Aorta (tissue), 5 donors: ENCODE measurements at places on chromosomes 5 and 9. TPM values are rescaled to one million over a fixed set of nuclear protein-coding genes. Genes with fewer than 3 reads are reported as not detected.

The RASEF gene
- total RNA-seq: 0.06 TPM

DNA sequence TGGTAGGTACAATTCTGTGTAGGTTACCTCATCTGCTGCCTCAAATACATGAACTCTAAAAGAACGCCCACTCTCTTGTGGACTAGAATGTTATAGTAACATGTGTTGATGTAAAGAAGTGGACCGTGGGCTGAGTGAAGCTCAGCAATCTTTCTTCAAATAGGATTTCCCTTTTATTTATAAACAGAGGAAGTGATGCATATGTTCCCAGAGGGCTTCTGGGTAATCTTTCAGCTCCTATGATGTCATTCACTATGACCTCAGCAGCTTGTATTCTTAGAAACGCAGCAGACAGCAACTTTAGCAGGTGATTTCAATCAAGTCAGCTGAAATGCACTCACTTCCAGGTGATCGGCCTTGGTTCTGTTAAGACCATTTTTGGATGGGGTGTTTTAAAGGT lies 14.4 kb downstream of the F2RL2 start:
- no peak for DNase-seq

The HACD4 gene
- 6.8 TPM for total RNA-seq

DNA sequence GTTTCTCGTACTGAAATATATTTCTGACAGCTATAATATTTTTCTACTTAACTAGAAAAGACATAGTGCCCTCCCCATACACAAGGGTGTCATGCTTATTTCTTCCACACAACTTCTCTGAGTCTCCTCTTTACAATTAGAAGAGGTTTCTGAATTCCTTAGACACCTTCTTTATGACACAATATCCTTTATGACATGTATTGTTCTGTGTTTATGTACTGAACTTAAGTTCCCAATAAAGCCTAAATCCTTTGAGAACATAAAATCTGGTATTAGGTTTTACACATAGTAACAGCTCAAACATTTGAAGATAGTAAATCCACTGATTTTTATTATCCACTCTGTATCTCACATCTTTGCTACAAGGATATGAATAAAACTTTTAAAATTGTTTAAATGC lies 32.5 kb downstream of the GRAMD2B start:
- DNase-seq: no peak

DNA sequence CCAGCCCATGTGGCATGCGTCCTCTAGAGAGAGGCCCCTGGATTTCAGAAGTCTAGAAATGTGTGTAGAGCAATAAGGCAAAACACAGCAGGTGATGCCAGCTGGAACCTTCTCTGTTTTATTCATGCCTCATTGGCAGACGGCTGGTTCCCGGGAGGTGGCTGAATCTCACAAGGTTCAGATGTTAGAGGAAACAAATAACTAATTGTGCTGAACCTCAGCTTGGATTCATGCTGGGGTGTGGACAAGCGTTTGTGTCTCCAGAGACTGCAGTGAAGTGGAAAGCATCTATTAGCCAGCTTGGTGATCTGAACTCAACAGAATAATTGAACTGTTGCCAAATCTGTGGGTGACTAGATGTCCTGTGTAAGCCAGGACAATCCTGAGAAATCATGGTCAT lies 131.1 kb upstream of the NR4A3 start:
- no peak for DNase-seq

DNA sequence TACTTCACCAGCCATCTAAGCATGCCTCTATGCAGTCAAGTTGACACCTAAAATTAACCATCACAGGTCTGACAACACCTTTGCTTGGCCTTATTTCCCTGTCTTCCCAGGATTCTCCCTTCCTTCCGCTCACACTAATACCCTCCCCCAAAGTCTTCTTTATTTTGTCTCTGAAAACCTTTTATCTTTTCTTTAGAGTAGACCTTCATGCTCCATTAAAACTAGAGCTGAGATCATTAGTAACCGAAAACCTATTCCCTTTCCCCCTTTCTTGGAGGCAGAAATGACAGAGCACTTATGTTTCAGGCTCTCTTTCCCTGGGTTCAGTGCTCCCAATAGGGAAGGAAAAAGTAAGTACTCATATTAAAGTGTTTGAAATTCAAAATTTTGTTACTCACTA lies 423.8 kb downstream of the YTHDC2 start:
- DNase-seq: no peak

The DAB2 gene
- 119 TPM for total RNA-seq

The PCDHGA11 gene
- total RNA-seq: 7.1 TPM

DNA sequence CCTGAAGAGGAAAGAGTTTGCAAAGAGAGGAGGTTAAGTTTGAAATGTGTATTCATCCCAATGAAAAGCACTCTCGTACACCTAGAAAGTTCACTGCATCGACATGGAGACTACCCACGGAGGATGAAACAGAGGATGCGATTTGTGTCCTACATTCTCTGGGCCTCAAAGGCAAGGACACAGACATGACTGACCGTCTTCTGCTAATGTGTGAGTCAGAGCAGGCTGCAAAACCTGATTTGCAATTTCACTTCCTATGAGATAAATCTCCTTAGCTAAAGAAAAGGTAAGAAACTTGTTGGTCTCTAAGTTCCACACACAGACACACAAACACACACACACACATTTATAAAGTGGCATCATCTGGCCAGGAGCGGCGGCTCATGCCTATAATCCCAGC lies 98.6 kb downstream of the GNAQ start:
- no peak for DNase-seq

The FAM78A gene
- total RNA-seq: 6.3 TPM

DNA sequence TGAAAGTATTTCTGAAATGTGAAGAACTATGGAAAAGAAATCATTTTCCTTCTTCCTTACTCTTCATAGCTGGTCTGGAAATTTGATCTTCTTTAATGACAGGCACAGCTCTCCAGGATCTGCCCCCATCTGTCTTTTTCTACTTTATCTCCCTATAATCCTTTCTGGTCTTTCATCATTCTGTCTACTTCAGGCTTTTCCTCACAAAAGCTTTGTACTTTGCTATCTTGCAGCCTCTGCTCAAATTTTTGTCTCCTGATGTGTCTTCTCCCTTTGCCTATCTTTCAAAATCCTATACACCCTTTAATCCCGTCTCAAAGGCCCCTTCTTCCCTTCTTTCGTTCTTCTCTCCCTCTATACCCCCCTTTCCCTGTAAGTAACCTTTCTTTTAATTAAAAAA lies 114.9 kb upstream of the ATP10B start:
- no peak for DNase-seq

The IFNA21 gene
- total RNA-seq: not detected

DNA sequence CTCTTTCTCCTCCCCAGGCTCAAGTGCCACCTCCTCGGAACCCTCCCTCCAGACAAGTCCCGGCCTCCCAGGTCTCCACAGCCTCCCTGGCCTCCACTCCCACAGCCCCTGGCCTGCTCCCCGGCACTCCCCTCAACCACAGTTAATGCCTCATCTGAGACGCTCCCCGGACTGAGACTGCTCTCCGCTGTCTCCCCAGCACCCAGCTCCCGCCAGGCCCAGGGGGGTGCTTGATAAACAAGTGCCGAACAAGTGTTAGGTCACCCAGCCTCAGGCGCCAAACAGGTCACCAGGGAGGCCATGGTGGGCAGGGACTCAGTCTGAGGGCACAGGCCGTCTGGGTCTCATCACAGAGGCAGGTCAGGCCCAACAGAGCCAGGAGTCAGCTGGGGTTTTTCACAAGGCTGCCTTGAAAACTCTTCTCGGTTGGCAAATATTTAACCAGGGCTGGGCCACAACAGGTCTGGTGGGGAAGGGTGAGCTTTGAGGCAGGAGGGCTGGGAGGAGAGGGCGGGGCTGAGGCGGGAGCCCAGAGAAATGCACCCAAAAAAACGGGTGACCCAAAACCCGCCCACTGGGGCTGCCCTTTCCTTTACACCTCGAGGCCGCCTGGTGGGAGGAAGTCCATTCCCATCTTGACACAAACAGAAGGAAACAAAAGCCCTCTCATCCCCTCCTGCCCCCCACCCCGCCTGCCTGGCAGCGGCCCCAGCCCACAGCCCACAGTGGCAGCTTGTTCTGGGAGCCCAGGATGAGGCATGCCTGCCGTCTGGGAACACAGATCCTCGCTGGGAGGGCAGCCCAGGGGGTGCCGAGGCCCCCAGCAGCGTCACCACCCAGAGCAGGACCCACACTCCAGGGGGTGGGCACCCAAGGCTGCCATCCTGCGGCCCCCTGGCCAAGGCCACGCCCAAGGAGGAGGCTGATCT lies 66.6 kb upstream of the STXBP1 start:
- DNase-seq: peak; percentile 80

DNA sequence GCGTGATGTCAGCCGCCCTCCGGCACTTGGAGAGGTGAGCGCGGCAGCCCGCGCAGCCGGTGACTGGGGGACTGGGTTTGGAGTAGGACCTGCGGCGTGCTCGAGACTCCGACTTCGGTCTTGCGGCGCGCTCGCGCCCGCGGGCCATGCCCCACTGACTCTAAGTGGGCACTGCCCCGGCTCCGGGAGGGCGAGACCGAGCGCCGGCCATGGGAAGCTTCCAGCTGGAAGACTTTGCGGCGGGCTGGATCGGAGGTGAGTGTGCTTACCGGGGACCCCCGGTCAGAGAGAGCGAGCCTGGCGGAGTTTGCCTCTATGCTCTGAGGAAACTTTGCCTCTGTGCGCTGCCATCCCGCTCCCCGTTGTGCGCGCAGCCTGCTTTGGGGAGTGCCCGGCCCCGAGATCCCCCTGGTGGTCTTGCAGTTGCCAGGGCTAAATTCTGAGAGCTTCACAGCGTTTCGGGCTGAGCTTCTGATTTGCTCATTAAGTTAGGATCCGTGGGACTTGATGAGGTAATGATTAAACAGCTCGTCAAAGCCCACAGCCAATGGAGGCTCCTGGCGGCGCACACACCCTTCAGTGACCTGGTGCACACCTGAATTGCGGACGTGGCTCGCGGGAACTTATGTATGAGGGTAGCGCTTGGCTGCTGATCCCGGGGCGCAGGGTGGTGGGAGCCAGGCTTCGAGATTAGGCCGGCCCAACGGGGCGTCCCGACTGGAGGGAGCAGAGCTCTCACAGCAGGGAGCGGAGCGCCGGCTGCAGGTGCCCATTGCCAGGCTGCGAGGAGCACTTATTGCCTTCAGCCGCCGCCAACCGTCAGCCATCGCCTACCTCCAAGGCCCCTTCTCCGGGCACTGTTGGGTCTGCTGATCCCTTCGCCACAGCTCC lies at the start of gene SLC25A48:
SLC25A48 (plus strand) TSS at position 25 of the 891 bp plus-strand sequence; CDS start at position 210, 185 bp downstream.
- peak; percentile 79 for DNase-seq

GRCh38 chr9:26181836-26182235 lies 503.6 kb upstream of the TUSC1 start:
- DNase-seq: no peak

- DNase-seq: no peak
These were observed 8.9 kb upstream of the ZNF483 start for GRCh38 chr9:111516061-111516465.

The SPATA31C2 gene
- total RNA-seq: not detected

GRCh38 chr5:131928957-131929356 lies 16.5 kb downstream of the MEIKIN start:
- DNase-seq: no peak

- DNase-seq: no peak
These were observed 581 bp upstream of the C9orf40 start for GRCh38 chr9:74953235-74953751.

- DNase-seq: no peak
These were observed 166.6 kb downstream of the CDK5RAP2 start for GRCh38 chr9:120413121-120414048.

- peak; percentile 88 for DNase-seq
These were observed 12.1 kb downstream of the OR2V2 start for GRCh38 chr5:181159286-181160151.

- DNase-seq: no peak
These were observed 5.6 kb downstream of the C5orf24 start for GRCh38 chr5:134851307-134851923.

DNA sequence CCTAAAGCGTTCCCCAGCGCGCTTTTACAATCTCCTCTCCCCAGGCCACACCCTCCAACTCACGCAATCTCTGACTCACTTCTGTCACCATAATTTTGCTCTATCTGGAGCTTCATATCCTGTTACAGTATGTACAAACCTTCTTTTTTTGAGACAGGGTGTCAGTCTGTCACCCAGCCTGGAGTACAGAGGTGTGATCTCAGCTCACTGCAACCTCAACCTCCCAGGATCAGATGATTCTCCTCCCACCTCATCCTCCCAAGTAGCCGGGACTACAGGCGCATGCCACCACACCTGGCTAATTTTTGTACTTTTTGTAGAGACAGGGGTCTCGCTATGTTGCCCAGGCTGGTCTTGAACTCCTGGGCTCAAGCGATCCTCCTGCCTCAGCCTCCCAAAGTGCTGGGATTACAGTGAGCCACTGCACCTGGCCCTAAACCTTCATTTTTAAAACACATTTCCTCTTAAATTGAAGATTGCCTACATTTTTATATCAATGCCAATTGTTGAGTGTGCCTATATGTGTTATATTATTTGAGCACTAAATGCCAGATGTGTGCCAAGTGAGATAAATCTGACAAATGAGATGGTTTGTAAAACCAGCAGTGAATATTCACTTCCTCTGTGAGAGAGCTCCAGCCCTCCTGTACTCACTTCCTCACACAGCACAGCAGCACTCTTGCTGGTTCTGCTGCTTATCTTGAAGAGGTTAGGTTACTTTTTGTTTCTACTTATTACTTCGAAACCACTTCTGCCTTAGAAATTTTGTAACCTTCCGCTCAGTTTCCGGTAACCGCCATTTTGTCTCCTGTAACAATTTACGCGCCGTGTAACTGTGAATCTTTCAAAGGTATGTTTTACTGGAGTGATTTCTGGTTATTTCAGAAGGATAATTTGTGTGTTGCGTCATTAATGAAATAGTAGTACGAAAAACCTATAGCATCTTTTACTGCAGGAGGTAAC lies 57.9 kb downstream of the DOCK8 start:
- DNase-seq: peak; percentile 56

GRCh38 chr9:88064554-88064953 lies 73.7 kb downstream of the SPATA31C2 start:
- no peak for DNase-seq

GRCh38 chr5:107118184-107119019 lies 552.3 kb downstream of the EFNA5 start:
- DNase-seq: no peak

GRCh38 chr9:127965953-127966352 lies 14.8 kb downstream of the EEIG1 start:
- DNase-seq: no peak

The SAXO1 gene
- total RNA-seq: 0.29 TPM

- DNase-seq: peak; percentile 71
These were observed 128.2 kb downstream of the OLFM1 start for GRCh38 chr9:135215571-135216161.

GRCh38 chr9:14346811-14347405 lies 33.0 kb upstream of the NFIB start:
- peak; percentile 59 for DNase-seq

GRCh38 chr5:14156650-14157492 lies 13.7 kb downstream of the TRIO start:
- DNase-seq: no peak

- DNase-seq: peak; percentile 82
These were observed at the start of gene ITGA2 for GRCh38 chr5:52989025-52989780. Gene ITGA2 (plus strand): TSS chr5:52989352. CDS start chr5:52989469, 117 bp downstream.

The DMRT2 gene
- 0.69 TPM for total RNA-seq
